ENCODE measurements at places on chromosomes 13 and 19.

- H3K27me3 ChIP-seq: no peaks in the 10 kb centered on the region
- no peak overlapping the region for H3K27ac ChIP-seq
- no peaks in the 10 kb centered on the region for H3K36me3 ChIP-seq
- H3K4me1 ChIP-seq: peaks cover under 1% of the 10 kb centered on the region
Measured at GRCh38 chr19:19059018-19059836, 4.6 kb upstream of the SLC25A42 start.

- DNase-seq: no peak
- no peak overlapping the region for H3K4me3 ChIP-seq
- no peak overlapping the region for H3K27ac ChIP-seq
Measured at GRCh38 chr13:113002206-113002912, 33.3 kb downstream of the MCF2L start.

DNA sequence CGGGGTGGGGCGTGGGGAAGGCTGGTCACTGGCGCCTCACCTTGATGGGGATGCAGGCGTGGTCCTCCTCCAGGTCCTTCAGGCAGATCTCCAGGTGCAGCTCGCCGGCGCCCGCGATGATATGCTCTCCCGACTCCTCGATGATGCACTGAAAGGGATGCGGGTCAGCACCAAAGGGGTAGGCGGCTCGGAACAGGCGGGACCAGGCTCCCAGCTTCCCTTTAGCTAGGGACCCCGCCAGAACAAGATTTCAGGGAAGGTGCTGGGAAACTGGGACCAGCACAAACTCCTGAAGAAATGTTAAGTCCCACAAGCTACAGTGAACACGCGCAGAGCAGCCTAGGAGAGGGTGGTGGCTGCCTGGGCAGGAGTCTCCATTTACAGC lies 6.0 kb downstream of the EEF2 start:
- peaks cover 19% of the 10 kb centered on the region for H3K4me1 ChIP-seq
- H3K27ac ChIP-seq: no peak overlapping the region
- H3K27me3 ChIP-seq: no peaks in the 10 kb centered on the region
- no peak for DNase-seq

DNA sequence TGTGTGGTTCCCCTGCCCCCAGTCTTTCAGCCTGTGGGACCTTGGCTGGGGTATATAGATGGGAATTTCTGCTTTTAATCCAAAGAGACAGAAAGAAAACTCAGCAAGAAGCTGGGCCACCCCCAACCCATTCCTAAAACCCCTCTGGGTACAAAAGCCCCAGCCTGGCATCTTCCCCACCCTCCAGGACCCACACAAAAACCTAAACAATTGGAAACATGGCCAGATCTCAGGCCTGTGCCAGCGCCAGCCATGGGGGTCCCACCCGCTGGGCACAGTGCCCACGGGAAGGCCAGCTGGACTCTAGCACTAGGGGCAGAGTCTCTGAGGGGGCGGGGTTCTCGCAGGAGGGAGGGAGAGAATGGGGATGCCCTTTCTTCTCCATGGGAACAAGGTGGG lies 8.6 kb downstream of the LYL1 start:
- H3K27ac ChIP-seq: peak overlapping the region; percentile 98
- peaks cover 12% of the 10 kb centered on the region for H3K36me3 ChIP-seq
- H3K4me1 ChIP-seq: peaks cover 78% of the 10 kb centered on the region
- DNase-seq: no peak
- H3K4me3 ChIP-seq: no peak overlapping the region

All from thoracic aorta (tissue), 2 donors.